ENCODE measurements at places on chromosomes 6 and 20.

- peak; percentile 1 for DNase-seq
Observed at GRCh38 chr20:58714923-58715351, 22.3 kb downstream of the NPEPL1 start.

- DNase-seq = no peak
Observed at GRCh38 chr6:169328112-169328801, 74.6 kb upstream of the THBS2 start.

GRCh38 chr6:68559716-68560115 lies 75.4 kb upstream of the ADGRB3 start:
- no peak for DNase-seq

DNA sequence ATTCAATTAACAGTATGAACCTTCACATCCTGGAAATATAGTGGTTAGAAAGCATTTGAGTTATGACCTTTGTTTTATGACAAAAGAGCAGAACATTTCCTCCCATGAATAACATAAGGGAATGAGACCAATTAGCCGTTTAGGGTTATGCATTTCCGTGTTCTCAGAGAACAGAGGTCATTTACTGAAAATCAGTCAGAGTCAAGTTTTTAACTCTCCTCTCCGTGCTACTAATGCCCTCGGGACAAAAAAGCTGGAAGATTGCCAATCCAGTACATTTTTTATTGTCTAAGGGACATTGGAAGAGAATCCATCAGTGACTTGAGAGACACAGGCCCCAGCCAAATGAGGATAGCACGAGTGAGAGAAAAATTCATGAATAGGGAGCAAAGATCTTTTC lies 632.7 kb downstream of the RFPL4B start:
- DNase-seq = no peak

DNA sequence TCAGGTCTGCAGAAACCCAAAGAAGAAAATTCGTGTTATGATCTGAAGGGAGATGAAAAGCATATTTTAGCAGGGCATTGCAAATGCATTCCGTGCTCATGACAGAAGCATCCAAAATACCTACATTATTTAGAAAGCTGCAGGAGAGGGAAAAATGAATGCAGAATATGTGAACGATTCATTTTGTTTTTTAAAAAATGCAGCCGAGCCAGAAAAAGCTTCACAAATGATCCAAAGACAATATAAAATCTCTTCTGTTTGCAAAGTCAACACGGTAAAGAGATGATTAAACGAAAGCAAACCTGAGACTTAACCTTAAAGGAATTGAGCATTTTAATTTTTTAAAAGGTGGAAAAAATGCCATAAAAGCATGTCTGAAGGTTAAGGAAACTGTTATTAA lies 136.1 kb upstream of the SULF2 start:
- no peak for DNase-seq

GRCh38 chr6:89368999-89369398 lies 16.5 kb upstream of the UBE2J1 start:
- no peak for DNase-seq

DNA sequence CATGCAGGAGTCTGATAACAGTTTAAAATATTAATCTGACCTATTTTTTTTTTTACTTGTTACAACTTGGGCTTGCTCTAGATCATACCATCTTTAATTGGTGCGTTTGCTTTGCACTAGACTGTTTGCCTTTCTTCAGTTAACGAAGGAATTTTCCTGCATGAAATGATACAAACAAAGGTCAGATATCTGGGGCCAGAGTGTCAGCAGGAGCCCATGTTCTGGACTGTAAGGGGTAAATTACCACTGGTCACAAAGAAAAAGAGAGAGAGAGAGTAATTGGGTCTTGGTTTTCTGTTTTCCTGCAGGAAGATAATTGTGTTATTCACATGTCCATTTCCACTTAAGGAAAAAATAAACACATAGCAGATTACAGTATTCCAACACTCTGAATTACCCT lies 399.4 kb upstream of the MARCKS start:
- DNase-seq = no peak

GRCh38 chr20:38685853-38686473 lies 38.3 kb upstream of the SLC32A1 start:
- DNase-seq = peak; percentile 63

- no peak for DNase-seq
Observed at GRCh38 chr6:169189686-169190085, 64.0 kb downstream of the THBS2 start.

- DNase-seq = no peak
Observed at GRCh38 chr20:63176427-63177133, 39.4 kb downstream of the YTHDF1 start.

DNA sequence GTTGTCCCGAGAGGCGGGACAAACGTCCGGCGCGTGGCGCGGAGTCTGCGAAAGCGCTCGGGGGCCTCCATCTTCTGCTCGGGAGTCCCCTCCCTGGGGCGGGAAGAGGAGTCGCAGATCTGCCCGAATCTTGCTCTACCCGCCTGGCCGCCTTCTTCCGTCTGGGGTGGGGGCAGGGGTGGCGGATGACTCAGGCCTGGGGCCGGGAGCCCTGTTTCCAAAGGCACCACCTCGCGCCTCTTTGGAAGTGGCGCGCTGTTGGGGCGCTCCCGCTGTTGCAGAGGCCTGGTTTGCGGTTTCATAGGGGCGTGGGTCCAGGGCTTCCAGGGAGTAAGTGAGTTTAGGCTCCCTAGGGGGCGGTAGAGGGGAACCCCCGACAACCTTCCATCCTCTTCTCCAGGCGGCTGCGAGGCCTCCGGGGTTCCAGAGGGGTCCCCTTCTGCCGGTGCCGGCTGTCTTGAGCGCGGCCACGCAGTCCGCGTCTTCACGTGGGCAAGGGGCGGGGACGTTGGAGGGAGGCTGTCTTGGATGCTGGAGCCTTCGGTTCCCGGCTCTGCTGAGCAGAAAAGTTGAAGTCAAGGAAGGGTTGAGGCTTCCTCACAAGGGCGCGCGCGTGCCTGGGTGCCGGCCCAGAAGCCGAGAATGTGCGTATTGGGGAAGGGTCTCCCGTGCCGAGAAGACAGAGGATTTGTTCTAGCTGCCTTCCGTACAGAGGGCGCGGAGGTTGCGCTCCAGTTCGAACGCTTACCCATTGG lies 2.6 kb upstream of the TFAP2C start:
- DNase-seq = peak; percentile 34

DNA sequence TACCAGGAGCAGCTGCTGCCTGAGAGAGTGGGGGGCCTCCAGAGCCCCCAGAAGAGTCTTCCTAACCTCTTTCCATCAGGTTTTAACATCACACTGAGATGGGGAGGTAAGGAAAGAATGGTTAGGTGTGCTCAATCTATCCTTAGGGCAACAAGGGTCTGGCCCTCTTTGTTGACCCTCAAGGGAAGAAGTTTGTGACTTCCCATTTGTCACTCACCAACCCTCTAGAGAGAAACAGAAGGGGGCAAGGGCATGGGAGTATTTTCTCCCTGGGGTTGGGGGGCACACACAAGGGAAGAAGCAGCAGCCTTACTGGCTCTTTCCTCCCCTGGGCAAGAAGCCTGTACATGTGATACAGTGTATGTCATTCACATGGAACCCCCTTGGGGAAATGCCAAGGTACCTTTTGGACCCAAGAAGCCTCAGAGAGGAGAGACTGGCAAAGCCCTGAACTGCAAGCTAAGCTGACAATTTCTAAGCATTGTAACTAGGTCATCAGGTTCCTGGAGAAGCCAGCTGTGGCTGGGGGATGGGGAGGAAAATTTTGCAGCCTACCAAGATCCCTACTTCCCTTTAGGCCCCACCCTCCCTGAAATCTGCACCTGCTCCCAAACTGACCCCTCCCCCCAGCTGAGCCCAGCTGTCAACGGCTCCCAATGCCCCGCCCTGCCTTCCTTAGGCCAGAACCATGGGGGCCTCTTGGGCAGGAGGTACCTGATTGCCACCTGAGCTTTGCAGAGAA lies 14.5 kb downstream of the BCL2L1 start:
- no peak for DNase-seq

DNA sequence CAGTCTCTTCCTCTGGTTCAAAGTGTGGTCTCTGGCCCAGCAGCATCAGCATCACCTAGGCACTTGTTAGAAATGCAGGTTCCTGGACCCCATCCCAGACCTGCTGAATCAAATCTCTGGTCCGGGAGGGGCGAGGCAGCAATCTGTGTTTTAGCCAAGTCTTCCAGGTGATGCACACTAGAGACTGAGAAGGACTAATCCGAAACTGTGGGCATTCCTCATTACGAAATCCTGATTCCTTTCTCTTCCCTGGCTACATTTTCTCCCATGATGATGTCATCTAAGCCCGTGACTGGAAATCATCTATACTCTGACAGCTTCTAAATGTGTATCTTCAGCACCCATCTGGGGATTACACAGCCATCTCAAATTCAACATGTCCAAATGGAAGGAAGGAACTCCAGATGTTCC lies 39.7 kb upstream of the PRND start:
- DNase-seq = no peak

DNA sequence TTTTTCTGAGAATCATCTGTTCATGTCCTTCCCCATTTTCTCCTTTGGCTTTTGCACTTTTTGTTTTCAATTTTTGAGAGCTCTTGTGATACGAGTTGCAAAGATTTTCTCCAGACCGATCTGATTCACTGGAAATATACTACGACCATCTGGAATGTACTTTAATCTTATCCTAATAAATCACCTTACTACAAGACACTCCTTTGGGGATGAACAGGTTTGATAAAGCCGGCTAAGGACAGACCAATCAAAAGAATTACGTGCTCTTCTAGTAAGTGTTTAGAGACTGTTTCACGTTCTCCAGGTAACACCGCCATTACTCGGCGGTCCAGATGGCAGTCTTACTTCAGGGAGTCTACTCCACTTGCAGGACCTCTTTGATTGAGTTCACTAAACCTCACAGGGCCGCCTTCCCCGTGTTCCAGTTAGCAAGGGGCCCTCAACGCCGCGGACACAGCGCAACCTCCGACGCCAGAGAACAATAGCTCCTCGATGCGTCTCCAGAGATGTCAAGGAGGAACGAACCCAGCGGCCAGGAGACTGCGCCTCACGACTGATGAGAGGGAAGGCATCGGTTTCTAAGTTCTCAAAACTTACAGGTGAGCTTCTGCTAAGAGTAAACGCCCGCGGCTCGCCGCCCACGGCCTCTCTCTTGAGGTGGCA lies 920 bp upstream of the WTAP start:
- no peak for DNase-seq

GRCh38 chr20:10559266-10559665 lies 114.5 kb downstream of the JAG1 start:
- DNase-seq = no peak

- peak; percentile 41 for DNase-seq
Observed at GRCh38 chr6:156828280-156828703, 51.1 kb downstream of the ARID1B start.

DNA sequence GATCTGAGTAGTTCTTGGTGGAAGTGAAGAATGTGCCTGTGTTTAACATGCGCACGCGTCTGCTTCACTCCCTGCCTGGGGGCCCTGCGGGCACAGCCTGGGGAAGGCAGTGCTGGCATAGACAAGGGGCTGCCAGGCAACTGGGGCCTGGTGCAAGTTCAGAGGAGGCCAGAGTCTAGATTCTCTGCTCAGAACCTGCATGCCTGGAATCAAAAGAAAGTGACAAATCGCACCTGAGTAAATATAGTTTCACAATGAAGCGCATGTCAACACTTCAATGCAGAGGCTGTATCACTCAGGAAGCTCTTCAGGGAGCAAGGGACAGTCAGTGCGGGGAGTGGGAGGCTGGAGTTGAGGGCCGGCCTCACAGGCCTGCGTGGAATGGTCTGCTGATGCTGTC lies 24.2 kb upstream of the PPP1R14C start:
- no peak for DNase-seq

DNA sequence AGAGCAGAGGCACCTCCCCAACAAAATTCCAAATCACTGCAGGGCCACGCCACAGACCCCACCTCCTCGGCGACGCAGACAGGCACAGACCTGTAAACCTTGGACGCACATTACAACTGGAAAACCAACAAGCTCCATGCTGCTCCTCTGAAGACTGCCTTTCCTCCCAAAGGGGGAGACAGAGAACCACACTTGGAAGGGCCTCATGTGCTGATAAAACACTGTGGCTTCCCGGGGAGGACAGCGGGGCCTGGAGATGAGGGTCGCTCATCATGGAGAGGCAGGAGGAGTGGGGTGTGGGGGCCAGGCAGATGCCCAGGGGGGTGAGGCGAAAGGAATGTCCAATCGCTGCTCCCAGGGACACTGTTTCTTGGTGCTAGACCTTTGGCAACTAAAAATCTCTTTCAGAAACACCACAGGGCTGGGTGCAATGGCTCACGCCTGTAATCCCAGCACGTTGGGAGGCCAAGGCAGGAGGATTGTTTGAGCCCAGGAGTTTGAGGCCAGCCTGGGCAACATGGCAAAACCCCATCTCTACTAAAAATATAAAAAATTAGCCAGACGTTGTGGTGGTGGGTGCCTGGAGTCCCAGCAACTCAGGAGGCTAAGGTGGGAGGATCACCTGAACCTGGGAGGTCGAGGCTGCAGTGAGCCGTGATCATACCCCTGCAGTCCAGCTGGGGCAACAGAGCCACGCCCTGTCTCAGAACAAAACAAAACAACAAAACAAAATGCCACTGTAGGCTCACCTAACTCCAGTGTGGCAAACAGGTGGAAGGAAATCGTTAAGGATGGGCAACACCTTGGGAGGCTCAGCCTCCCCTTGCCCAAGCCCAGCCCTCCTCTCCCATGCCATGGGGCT lies 53.8 kb downstream of the ABHD12 start:
- DNase-seq = no peak

DNA sequence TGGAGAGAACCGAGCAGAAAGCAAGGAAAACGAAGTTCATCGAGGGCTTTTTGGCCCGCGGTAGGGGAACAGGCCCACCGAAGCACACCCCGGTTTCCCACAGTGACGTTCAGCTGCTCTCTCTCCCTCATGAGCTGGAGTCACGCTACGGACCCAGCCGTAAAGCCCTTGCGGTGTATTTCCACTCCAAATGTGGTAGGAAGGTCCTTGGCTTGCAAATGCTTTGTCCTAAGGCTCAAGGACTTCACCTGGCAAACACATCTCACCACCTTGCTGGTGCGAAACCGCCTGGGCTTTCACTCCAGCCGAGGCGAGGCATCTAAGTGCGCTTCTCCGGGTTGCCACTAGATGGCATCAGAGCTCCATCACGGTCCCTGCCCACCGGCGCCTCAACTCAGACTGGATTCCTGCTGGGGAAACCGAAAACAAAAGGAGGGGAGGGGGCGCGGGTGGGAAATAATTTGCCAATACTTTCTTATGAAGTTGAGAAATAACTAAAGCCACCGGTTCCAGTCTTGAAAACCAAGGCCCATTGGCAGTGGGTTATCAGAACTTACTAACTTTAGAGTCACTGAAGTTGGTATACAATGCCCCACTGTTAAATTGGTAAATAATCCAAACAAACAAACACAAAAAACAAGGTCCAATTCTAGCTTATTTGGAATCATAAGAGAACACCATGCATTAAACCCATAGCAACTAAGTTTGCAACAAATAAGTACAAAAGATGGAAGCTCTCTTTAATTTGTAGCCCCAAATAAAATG lies 13.4 kb upstream of the FOXC1 start:
- peak; percentile 73 for DNase-seq

- DNase-seq = no peak
Observed at GRCh38 chr20:47686545-47686944, 98.7 kb downstream of the SULF2 start.

DNA sequence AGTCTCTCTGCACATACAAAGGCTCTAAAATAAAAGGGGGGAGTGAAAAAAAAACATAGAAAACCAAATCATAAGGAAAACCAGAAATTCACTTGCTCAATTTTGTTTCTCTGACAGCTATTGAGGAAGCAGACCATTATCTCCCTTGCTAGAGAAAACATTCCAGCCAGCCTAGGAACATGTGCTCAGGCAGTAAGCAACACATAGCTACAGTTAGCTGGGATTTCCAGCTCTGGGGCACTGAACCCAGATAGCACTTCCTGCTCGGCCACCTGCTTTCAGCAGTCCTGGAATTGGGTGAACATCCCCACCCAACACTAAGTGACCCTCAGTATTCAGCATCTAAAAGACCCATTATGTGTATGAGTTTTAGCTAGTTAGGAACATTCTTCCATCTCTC lies 61.3 kb downstream of the TNFRSF21 start:
- DNase-seq = no peak
